NCI-H187 (cell line): ENCODE measurements at places on chromosomes 7 and 10.

DNA sequence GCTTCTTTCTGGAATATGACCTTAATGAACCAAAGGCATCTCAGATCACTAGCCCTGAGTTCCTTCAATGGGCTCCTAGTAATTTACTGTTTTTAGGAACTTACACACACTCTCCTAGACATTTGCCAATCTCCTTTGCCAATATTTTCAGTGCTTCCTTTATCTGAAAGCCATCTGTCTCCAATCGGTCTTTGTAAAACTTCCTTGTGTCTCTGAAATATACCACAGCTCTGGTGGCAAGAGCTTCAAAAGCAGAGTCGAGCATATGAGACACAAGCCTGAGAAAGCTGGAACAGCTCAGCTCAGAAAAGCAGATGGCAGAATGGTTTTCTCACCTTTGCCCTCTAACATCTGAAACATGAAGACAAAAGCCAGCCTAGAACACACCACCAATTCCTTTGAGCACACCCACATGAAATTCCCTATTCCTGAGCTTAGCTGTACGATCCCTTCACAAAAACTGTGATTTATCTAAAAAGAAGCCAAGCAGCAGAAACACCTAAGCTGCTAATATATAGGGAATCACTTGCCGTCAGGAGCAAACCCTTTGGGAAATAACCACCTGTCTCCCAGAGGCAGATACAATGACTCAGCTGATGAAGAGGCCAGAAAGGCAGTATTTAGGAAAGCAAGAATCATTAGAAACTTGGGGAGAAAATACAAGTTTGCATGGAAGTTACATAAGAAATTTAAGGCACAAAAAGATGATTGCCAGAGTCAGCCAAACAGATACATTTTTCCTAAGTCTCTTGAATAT, 70.2 kb upstream of the ANK3 start:
- DNase-seq = no peak

- DNase-seq = no peak
Observed at GRCh38 chr7:44257618-44258422, 57.0 kb downstream of the YKT6 start.

GRCh38 chr7:29642494-29643155, 79.0 kb downstream of the PRR15 start:
- DNase-seq = no peak

GRCh38 chr7:45699015-45699309, 124.8 kb downstream of the ADCY1 start:
- DNase-seq = no peak

DNA sequence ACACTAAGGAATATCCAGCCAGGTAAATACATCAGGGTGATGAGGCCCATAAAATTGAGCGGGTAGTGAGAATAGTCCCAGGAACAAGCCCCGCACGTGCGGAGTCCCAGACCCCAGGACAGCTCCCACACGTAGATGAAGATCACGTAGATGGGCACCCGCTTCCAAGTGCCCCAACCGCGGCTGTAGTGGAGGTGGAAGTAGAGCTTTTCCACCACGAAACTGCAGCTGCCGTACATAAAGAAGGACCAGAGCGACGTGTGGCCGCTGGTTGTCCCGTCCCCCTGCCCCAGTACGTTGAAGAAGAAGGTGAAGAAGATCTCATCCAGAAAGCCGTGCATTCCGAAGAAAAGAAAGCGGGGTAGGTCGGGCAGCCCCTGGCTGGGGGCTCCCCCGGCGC, 948 bp downstream of the TMEM229A start:
- DNase-seq = no peak

GRCh38 chr7:49852619-49853462, 79.4 kb downstream of the VWC2 start:
- DNase-seq = no peak

- DNase-seq = no peak
Observed at GRCh38 chr10:83555264-83555663, 584.0 kb upstream of the GHITM start.

GRCh38 chr10:21069929-21070700, 173.0 kb upstream of the NEBL start:
- DNase-seq = no peak

GRCh38 chr10:110358869-110359629, 54.3 kb upstream of the SMNDC1 start:
- no peak for DNase-seq

GRCh38 chr10:113273181-113274163, 279.4 kb upstream of the HABP2 start:
- no peak for DNase-seq

- DNase-seq = no peak
Observed at GRCh38 chr10:26780793-26781601, 79.8 kb downstream of the ABI1 start.
